ENCODE measurements at places on chromosomes 13 and 19. TPM values are rescaled to one million over a fixed set of nuclear protein-coding genes. Genes with fewer than 3 reads are reported as not detected.
A peak's percentile ranks its signal among the peaks of the same experiment; 100 is the strongest.

The ADAMTS10 gene
- 90.6 TPM for total RNA-seq

The SKA3 gene
- total RNA-seq: 0.33 TPM

The GPR18 gene
- not detected for total RNA-seq

The APOC4 gene
- total RNA-seq: not detected

The ZNF414 gene
- 18.9 TPM for total RNA-seq

The PRR19 gene
- total RNA-seq: not detected

GRCh38 chr13:92265408-92265807 is 867.0 kb downstream of the GPC5 start:
- H3K36me3 ChIP-seq: no peaks in the 10 kb centered on the region
- H3K4me1 ChIP-seq: no peaks in the 10 kb centered on the region
- no peak overlapping the region for H3K4me3 ChIP-seq
- no peak overlapping the region for H3K27ac ChIP-seq
- no peak for DNase-seq

- H3K27ac ChIP-seq: no peak overlapping the region
- DNase-seq: no peak
- no peak overlapping the region for H3K4me3 ChIP-seq
Measured at GRCh38 chr13:95153647-95154412, 147.4 kb downstream of the ABCC4 start.

- H3K27ac ChIP-seq: no peak overlapping the region
- H3K4me1 ChIP-seq: no peaks in the 10 kb centered on the region
- no peaks in the 10 kb centered on the region for H3K27me3 ChIP-seq
- no peaks in the 10 kb centered on the region for H3K36me3 ChIP-seq
Measured at GRCh38 chr19:33285441-33285927, 16.9 kb downstream of the CEBPA start.

GRCh38 chr13:94309997-94310855 is 169.3 kb downstream of the DCT start:
- DNase-seq: no peak
- H3K27me3 ChIP-seq: no peaks in the 10 kb centered on the region
- H3K4me1 ChIP-seq: peaks cover 13% of the 10 kb centered on the region
- no peak overlapping the region for H3K27ac ChIP-seq
- H3K4me3 ChIP-seq: no peak overlapping the region

GRCh38 chr13:50740052-50740741 is 103.3 kb downstream of the DLEU7 start:
- H3K4me1 ChIP-seq: no peaks in the 10 kb centered on the region
- H3K27me3 ChIP-seq: no peaks in the 10 kb centered on the region
- no peak for DNase-seq
- no peaks in the 10 kb centered on the region for H3K36me3 ChIP-seq
- H3K4me3 ChIP-seq: no peak overlapping the region
- H3K27ac ChIP-seq: no peak overlapping the region

DNA sequence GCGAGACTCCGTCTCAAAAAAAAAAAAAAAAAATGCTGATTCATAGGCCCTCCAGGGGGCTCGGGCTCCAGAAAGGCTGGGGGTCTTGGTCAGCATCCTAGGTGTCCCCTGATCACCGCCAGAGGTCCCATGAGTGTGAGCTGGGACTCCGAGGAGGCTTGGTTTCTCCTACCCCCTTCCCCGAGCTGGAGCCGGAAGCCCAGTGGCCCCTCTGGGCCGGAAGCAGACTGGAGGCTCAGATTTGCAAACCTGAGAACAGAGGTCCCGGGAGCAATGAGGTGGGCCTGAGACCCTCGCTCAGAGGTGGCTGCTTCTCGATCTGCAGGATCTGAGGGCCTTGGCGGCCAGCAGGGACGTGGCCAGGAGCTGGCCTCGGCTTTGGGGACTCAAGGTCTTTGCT is 41.5 kb downstream of the EFNA2 start:
- H3K27me3 ChIP-seq: no peaks in the 10 kb centered on the region
- no peak overlapping the region for H3K4me3 ChIP-seq
- peaks cover 14% of the 10 kb centered on the region for H3K4me1 ChIP-seq
- H3K36me3 ChIP-seq: no peaks in the 10 kb centered on the region
- no peak overlapping the region for H3K27ac ChIP-seq

DNA sequence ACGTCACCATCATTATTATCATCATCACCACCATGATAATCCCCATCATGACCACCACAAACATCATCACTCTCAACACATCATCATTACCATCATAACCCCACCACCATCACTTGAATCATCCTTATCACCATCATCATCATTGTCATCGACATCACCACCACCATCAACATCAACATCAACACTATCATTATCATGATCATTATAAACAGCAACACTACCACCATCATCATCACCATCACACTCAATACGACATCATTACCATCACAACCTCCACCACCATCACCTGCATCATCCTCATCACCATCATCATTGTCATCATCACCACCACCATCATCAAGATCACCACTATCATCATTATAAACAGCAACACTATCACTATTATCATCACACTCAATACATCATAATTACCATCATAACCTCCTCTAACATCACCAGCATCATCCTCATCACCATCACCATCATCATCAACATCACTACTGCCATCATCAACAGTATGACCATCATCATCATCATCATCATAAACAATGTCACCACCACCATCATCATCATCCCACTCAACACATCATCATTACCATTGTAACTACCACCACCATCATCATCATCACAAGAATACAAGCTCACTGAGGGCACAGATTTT is 78.7 kb downstream of the MBD3L1 start:
- H3K27ac ChIP-seq: no peak overlapping the region
- H3K36me3 ChIP-seq: no peaks in the 10 kb centered on the region
- no peak for DNase-seq
- no peaks in the 10 kb centered on the region for H3K27me3 ChIP-seq

- no peak overlapping the region for H3K4me3 ChIP-seq
- H3K27ac ChIP-seq: no peak overlapping the region
- no peaks in the 10 kb centered on the region for H3K4me1 ChIP-seq
Measured at GRCh38 chr19:31517224-31518180, 168.3 kb upstream of the TSHZ3 start.

DNA sequence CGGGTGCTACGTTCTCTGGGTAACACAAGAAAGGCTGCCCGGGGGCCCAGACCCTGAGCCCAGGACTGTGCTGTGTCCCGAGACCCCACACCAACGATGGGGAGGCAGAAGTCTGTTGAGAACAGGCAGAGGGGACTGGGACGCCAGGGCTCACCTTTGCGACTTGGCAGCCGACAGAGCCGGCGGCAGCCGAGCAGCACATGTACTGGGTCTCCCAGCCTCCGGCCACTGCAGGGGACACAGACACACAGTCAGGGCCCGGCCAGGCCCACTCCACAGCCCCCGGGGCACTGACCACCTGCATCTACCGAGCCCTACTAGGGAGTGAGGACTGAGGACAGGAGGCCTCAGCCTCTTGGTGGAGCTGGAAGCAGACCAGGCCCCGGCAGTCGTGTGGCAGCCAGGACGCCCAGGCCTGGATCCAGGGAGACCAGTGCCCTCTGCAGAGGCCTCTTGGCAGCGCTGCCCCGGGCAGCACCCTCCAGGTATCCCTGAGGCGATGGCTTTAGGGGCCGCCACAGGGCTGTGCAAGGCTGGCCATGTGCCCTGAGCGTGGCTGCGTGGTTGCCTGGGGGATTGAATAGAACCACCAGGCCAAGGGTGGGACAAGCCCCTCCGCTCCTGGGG is 5.6 kb upstream of the ATP8B3 start:
- peaks cover 75% of the 10 kb centered on the region for H3K36me3 ChIP-seq
- no peaks in the 10 kb centered on the region for H3K27me3 ChIP-seq
- DNase-seq: no peak
- no peaks in the 10 kb centered on the region for H3K4me1 ChIP-seq
- no peak overlapping the region for H3K27ac ChIP-seq

- no peak overlapping the region for H3K4me3 ChIP-seq
- H3K36me3 ChIP-seq: no peaks in the 10 kb centered on the region
- H3K27ac ChIP-seq: no peak overlapping the region
- H3K4me1 ChIP-seq: no peaks in the 10 kb centered on the region
Measured at GRCh38 chr19:53156850-53157249, 2.0 kb downstream of the ZNF347 start.

GRCh38 chr19:10292206-10292788 is 2.5 kb downstream of the ICAM5 start:
- peak; percentile 80 for DNase-seq
- H3K36me3 ChIP-seq: no peaks in the 10 kb centered on the region
- no peak overlapping the region for H3K27ac ChIP-seq
- H3K4me3 ChIP-seq: no peak overlapping the region

- H3K27ac ChIP-seq: no peak overlapping the region
- no peak overlapping the region for H3K4me3 ChIP-seq
- no peaks in the 10 kb centered on the region for H3K4me1 ChIP-seq
- no peaks in the 10 kb centered on the region for H3K36me3 ChIP-seq
- DNase-seq: no peak
- no peaks in the 10 kb centered on the region for H3K27me3 ChIP-seq
Measured at GRCh38 chr13:32105653-32106313, 74.2 kb downstream of the FRY start.

DNA sequence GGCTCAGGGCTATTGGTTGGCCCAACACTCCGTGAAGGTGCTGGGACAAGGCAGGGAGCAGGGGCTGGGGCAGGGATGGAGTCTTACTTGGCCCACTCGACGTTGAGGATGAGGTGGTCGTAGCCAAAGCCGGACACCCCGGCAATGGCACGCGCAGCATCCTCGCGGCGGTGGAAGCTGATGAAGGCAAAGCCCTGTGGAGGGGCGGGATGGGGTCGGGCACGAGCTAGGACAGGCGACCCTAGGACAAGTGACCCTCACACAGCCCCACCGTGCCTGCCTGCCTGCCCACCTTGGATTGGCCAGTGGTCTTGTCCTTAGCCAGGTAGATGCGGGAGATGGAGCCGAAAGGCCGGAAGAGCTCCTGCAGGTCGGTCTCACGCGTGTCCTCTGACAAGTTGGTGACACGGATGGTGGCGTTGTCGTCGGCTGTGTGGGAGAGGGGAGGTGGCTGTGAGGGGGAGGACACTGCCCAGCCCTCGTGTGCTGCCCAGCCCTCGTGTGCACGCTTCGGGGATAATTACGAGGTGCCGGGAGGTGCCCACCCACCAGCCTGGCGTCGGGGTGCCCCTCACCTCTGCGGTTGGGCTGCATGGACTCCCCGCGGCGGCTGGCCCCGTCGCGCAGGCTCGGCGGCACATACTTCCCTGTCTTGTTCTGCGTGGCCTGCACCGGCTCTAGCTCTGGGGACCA is 4.0 kb downstream of the P2RY11 start:
- H3K4me3 ChIP-seq: no peak overlapping the region
- no peak overlapping the region for H3K27ac ChIP-seq
- no peak for DNase-seq
- no peaks in the 10 kb centered on the region for H3K27me3 ChIP-seq
- H3K4me1 ChIP-seq: peaks cover 38% of the 10 kb centered on the region
- peaks cover 64% of the 10 kb centered on the region for H3K36me3 ChIP-seq

DNA sequence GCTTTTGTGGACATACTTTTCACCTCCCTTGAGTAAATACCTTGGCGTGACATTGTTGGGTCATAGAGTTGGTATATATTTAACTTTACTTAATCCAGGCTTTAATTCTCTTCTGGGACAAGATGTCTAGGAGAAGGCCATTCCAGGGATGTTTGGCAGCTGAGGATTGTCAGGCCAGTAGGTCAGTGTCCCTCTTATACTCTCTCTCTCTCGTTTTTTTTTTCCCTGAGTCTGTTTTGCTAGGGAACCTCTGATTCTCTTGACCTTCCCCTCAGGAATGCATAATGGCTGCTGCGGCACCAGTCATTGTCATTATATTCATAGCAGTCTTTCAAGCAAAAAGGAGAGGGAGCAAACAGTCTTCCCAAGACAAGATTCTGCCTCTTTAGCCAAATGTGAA is 48.8 kb downstream of the BICRA start:
- no peaks in the 10 kb centered on the region for H3K36me3 ChIP-seq
- no peaks in the 10 kb centered on the region for H3K4me1 ChIP-seq
- no peak overlapping the region for H3K27ac ChIP-seq
- H3K4me3 ChIP-seq: no peak overlapping the region
- no peak for DNase-seq
- H3K27me3 ChIP-seq: no peaks in the 10 kb centered on the region

- no peak overlapping the region for H3K4me3 ChIP-seq
- H3K36me3 ChIP-seq: no peaks in the 10 kb centered on the region
Measured at GRCh38 chr13:112202266-112202665, 135.3 kb downstream of the SOX1 start.

DNA sequence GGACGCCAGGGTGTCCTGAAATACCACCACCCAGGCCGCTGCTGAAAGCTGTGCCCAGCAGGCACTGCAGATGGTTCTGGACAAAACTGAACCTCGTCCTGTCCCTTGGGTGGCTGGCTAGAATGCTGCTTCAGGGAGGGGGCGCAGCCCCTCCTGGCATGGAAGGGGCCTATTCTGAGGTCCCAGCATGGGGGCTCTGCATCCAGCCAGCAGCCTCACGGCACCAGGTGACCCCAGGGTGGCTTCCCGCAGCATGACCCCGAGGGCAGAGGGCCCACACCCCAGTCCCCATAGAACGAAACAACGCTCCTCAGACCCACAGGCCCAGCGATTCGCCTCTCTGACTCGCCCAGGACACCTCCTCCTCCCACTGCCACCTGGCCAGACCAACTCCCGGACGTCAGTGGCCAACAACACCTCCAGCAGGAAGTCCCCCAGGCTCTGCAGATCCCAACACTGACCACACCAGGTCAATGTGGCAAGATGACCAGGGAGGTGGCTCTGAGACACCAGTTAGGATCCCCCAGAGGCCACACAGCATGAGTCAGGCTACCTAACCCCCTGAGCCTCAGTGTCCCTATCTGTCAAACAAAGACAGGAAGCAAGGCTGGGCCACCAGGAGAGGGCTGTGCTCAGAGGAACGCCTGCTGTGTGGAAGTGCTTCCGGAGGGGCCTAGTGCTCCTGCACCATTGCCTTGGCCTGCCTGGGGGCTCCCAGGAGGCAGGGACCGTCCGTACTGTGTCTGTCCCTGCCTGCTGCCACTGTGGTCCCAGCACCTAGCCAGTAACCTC is 6.1 kb downstream of the MKNK2 start:
- H3K36me3 ChIP-seq: peaks cover 40% of the 10 kb centered on the region
- H3K4me3 ChIP-seq: no peak overlapping the region
- DNase-seq: no peak

- no peak overlapping the region for H3K4me3 ChIP-seq
- no peaks in the 10 kb centered on the region for H3K4me1 ChIP-seq
- DNase-seq: no peak
Measured at GRCh38 chr19:23440207-23440606, 44.9 kb upstream of the ZNF91 start.

DNA sequence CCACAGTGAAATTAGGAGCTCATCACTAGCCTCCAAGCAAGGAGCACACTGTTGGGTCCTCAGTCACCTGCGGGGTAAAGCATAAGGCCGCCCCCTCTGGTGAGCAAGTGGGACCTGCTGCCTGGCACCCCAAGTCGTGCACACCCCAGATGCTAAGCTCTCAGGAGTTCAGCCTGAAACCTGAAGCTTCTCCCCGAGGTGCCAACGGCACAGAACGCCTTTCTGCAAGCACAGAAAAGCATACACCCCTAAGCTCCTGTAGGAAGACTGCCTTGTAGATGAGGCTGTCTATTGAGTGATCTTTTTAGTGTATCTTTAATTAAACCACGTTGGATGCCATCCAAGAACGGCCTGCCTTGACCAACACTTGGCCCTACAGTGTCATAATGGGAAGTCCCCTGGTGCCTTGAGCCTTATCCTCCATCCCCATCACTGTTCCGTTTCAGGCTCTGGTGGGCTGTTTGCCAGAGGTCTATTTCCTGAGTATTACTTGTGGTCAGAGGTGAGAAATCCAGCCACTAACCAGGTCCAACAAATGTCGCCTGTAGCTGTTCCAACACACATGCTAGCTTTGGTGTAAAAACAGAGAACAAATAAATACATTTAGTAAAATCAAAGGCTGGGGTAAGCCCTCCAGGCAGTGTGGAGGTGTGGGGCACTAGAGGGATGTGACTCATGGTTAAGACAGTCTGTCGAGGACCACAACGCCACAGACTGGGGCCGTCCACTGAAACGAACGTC is 44.8 kb downstream of the C13orf42 start:
- DNase-seq: no peak
- H3K27ac ChIP-seq: no peak overlapping the region
- H3K4me1 ChIP-seq: no peaks in the 10 kb centered on the region
- H3K36me3 ChIP-seq: no peaks in the 10 kb centered on the region
- peaks cover 8% of the 10 kb centered on the region for H3K27me3 ChIP-seq
